ENCODE measurements at places on chromosomes 13 and 19.

DNA sequence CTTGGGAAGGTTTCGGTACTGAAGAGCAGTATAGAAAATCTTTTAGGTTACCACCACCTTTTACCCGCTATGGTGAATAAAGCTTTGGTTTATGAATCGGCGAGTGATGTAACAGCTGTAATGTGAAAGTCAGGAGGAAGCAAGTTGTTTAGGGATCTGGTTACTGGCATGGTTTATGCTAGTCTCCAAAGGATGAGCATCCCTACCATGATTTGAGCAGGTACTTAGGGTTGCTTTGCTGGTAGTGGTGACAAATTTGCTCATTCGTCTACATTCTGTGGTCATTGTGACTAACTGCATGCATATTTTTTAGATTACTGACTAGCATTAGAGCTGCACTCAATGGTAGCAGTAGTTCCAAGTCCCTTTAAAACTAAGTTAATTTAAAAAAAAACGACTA, 104.1 kb downstream of the FRY start:
- DNase-seq: no peak

DNA sequence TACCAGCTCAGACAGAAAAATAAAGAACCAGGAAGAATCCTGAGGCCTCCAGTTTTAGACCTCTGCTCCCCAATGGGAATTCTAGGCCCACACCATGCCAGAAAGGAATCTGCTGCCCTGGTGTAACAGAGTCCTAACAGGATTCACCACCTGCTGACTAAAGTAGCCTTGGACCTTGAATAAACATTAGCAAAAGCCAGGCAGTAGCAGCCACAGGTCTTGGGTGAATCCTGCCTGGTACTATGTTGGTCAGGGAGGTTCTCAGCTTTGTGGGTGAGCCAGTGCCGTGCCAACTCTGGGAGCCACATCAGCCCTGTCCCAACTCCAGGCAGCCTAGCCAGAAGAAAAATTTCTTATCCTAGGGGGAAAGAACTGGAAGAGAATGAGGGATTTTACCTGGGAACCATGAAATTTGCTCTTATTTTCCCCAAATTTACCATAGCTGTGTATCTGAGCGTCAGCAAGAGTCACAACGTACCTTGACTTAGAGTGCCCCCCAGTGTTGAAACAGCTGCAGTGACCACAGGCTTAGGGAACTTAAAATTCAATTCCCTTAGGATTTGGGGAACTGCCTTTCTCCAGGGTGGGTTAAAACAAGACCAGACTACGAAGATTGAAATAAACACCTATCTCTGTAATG, 1895.6 kb upstream of the PRR20A start:
- no peak for DNase-seq

DNA sequence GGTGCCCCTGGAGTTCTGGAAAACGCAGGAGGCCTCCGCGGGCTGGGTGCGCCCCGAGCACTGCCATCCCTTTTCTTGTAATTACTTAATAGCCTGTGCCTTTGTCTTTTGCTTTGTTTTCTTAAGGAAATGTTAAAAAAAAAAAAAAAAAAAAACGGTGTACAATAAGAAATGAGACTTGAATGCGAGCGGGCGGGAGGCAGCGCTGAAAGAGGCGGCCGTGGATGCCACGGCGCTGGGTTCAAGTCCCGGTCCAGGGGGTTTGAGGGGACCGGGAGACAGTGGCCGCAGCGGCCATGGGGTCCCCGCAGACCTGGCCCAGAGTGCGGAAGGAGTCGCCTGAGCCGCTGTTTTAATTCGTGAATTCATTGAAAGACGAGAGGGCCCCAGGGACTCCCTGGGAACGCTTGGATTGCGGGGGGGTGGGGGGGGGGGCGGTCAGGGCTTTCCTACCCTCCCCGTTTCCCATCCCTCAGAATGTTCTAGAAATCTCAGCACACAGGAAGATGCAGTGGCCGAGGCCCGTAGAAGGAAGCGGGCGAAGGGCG, 349.2 kb upstream of the ARGLU1 start:
- DNase-seq: no peak

GRCh38 chr13:112726016-112726767, 36.4 kb downstream of the ATP11A start:
- no peak for DNase-seq

GRCh38 chr19:3740431-3740830, 21.1 kb downstream of the APBA3 start:
- DNase-seq: no peak

Data from cerebellar nuclear complex (tissue), 1 donor.